ENCODE measurements at places on chromosomes 1 and 21.
A peak's percentile ranks its signal among the peaks of the same experiment; 100 is the strongest.

DNA sequence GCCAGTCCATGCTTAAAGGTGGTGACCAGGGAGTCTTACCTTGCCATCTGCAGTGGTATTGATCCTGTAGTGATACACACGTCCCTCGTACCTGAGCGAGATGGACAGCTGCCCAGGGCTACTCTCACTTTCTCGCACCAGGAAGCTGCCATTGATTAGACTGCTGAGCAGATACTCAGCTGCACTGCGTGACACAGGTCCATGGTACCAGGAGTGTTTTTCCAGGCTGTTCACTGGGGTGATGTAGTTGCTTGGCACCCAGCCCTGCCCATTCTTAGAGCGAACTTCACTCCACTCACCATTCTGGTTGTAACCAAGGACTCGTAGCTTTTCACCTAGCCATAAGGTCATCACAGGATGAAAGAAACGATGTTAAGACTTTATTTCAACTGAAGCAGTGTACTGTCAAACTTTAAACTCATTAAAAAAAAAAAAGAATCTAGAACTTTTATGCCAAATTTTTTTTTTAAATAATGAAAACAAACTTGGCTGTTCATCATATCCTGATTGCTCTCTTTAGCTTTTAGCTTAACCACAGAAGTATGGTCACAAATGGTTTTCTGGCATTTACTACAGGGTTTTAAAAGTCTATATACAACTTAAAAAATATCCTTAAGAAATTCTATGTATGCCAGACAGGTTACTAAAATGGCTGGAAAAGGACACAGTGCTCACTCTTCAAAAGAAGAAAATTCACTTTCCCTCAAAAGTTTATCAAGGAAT, 44.6 kb downstream of the TOR3A start:
- DNase-seq = no peak

DNA sequence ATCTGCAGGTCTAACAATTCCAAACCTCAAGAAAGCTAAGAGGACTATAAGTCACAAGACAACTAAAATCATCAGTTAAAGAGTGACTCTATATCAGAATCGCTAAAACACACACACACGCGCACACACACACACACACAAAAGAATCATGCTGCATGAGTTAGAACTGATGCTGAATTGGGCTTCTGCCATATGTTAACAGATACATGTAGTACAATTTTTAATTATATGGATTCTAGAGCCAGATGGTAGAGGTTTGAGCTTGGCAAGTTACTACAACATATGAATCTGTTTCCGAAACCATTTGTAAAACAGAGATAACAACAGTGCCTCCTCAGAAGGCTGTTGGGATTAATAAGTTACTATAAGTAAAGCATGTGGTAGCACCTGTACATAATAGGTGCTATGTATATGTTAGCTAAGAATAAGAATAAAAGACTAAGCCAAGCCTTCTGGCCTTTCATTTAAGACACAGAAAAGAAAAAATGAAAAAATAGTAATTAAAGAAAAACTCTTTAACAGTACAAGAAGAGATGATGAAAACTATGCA, 17.9 kb downstream of the EPRS1 start:
- no peak for DNase-seq

DNA sequence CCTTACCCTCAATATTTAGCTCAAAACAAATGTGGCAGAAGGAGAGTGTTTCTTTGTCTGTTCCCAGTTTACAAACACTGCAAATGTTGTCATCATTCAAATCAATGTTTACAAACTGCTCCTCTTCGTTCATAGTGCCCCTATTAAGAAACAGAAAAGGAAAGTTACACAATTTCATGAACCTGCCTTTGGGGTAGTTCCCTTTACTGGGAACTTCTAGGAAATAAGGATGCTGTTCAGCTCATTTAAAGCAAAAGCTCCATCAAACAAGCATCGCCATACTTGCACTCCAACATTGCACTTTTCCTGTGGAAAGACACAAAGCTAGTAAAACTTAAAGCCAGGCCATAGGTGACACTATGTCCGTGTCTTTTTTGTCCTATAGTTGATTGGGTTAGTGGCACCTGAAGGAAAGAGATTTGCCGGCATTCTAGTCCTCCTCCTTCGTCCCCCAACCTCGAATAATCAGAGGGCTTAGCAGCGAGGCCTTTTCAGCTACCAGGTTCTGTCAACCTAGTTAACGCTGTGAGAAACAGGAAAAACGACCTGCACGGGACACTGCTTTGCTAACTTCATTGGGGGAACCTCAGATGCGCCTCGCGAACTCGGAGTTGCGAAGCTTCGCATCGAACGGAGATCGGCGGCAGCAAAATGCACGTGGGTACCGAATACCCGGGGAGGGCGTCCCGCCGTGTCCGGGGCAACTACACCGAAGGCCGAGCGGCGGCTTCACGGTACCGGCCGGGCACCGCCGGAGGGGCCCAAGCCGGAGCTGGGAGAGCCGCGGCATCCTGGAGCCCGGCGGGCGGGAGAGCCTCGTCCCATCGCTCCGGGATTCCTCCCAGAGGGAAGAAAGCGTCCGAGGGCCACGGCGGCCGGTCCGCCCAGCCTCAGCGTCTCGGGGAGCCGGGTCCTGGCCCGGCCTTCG, 706 bp downstream of the C21orf91 start:
- peak; percentile 46 for DNase-seq

GRCh38 chr1:197438010-197438790, 170.1 kb downstream of the CRB1 start:
- DNase-seq = no peak

- DNase-seq = no peak
Observed at GRCh38 chr1:15007842-15008241, 145.7 kb upstream of the TMEM51 start.

DNA sequence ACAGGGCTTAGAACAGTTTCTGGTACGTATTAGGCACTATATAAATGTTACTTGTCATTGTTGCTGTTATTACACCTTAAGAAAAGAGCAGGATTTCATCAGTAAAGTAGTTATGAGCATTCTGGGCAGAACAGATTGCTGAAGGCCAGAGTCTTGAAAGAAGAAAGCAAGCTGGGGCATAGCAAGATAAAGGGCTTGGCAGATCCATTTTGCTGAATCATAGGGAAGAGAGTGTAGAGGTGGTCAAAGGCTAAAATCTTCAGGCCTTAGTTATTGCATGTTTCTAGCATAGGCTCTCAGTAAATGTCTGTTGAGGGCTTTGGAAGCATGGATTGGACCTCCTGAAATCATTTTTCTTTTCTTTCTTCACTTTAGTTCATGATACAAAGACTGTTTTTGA, 67.5 kb downstream of the PLA2G4A start:
- no peak for DNase-seq

DNA sequence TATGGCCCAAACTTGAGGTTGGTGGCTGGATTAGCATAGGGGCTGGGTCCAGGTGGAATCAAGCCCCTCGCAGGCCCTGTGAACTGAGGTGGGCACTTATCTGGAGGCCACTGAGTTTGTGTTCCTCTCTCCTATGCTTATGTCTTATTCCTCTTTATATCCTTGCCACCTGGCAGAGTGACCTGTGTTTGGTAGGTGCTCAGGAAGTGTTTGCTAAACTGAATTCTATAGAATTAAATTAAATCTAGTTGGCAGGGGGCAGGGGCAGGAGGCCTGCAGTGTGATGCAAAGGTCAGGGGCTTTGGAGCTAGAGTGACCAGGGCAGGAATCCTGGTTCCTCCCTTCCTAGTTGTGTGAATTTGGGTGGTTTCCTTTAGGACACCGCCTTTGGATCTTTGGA, 1.1 kb upstream of the TMEM9 start:
- no peak for DNase-seq

GRCh38 chr1:162087111-162087510, 17.6 kb downstream of the NOS1AP start:
- no peak for DNase-seq

DNA sequence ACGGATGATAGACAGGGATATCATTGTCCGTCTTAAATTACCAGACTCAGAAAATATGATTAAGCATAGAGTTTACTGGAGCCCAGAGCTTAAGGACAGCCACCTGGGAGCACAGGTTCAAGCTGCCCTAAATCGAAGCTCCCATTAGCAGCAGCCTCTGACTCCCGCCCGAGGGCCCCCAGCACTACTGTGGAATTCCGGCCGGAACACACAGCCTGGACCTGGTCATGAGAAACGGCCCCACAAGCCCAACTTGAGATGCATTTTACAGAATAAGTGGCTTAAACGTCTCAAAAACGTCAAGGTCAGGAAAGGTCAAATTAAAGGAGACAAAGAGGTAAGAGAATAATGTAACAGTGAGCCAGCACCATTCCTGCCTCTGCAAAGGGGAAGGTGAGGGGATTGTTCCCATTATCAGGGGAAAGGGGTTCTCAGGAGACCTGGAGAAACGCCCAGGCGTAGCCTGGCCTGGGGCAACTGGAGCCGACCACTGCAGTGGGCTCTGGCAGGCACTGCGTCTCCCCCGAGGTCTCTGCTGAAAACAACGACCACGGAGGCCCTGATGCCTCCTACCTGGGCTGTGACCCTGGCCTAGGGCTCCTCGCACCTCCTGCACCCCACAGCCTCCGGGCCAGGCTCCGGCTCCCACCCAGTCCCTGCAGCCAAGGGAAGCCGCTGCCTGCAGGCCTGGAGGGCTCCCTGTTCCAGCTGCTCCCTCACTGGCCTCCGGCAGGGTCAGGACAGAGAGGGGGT, 11.5 kb upstream of the COL6A1 start:
- no peak for DNase-seq

DNA sequence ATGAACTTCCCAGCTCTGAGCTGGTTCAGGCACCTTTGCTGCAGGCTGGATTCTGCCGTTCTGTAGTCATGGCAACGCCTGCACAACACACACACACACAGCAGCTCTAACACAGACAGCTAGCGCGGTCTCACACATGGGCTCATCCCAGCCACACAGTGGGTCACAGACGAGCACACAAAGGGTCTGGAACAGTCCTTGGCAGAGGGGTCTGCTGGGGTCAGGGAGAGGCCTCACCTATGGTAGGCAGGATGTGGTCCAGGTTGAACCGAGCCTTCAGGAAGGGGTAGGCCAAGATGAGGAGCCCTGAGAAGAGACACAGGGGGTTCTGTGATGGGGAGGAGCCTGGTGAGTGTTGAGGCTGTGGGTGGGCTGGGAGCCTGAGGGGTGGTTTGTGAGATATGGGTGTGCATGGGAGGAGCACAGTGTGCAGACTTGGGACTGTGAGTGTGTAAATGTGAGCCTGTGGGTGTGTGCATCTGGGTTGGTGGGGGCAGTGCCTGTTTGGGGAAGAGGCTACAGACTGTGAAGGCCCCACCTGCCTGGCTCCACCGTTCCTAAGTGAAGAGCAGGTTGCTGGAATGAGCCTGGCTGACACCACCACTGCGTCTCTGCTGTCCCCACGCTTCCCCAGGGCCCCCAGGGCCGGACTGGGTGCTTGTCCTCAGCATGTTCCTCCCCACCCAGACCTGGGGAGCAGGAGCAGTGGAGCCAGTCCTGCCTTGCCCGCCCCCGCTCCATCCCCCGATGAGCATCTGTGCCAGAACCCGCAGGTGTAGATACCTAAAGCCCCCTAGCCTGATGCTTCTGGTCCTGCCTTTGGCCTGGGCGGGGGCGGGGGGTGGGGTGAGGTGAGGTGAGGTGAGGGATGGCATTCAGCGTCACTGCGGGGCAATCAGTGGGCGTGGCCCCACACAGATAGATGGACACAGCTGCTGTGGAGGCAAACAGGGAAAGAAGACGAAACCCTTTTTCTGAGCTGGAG, 1.5 kb downstream of the KNCN start:
- no peak for DNase-seq

- DNase-seq = no peak
Observed at GRCh38 chr1:19735440-19736127, 64.1 kb downstream of the TMCO4 start.

- DNase-seq = no peak
Observed at GRCh38 chr1:174812016-174812415, 187.7 kb upstream of the CACYBP start.

GRCh38 chr21:36788120-36788638, 89.3 kb downstream of the SIM2 start:
- DNase-seq = no peak

DNA sequence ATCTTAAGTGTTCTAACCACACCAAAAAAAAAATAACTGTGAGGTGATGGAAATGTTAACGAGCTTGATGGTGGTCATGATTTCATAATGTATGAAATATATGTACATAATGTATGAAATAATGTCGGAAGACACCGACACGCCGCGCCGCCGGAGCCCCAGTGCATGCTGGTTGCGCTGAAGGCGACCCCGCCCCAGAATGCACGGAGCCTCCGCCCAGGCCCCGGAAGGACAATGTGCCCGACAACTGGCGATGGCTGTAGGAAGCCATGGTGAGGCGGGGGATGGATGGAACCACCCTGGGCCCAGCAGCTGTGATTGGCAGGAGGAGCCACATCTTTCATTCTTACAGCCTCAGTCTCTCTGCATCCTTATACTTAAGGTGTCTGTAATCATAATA, 7.4 kb downstream of the OR2T10 start:
- DNase-seq = no peak

DNA sequence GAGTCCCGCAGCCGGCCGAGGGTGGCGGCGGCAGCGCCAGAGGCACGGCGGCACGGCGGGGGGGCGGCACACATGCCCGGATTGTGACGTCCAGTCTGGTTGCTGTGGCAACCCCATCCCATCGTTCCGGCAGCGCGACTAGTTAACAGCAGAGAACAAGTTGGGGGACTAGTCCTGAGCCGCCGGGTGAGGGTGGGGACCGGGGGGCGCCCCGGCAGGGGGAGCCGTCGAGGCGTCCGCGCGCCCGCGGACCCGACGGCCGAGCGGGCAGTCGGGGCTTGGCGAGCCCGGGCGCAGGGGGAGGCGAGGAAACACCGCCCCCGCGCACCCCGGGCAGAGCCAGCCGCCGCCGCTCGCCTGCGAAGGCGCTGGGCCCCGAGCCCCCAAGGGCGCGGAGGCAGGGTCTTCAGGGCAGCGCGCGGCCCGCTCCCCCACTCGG, at the start of gene CHD5:
Gene CHD5, minus strand, starts transcription at position 54 of the 439 bp plus-strand sequence. CDS start 298 bp downstream, outside the sequence.
- DNase-seq = peak; percentile 40

GRCh38 chr1:17355898-17356297, 16.1 kb upstream of the PADI6 start:
- no peak for DNase-seq

- DNase-seq = no peak
Observed at GRCh38 chr1:210736713-210737112, 397.2 kb downstream of the KCNH1 start.

- no peak for DNase-seq
Observed at GRCh38 chr1:3922201-3922725, 22.2 kb upstream of the C1orf174 start.

DNA sequence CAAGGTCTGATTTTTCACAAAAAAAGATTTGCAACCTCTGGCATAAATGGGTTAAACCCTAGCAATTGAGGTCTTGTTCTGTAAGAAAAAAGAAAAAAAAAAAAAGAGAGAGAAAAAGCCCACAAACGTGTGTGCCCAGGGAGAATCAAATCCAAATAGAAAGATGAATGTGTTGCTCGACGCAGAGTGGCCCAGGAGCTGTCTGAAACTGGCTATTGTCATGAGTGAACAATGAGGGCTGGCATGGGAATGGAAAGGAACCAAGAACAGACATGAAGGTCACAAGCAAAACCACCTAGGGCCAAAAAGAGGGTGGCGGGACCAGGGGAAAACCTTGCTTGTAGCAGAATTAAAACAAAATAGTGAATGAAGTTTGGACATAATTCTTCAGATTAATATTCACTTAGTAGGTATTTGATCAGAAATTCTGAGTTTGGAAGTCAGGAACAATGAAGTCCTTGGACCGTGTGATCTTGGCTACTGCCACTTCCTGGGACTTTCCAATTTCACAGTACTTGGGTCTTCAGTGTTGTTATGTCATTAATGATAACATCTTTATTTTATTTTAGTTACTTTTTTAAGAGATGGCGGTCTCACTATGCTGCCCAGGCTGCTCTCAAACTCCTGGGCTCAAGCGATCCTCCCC, 3.1 kb downstream of the ENO1 start:
- no peak for DNase-seq

GRCh38 chr1:228149406-228150119, at the start of gene GJC2:
Gene GJC2 (plus strand): TSS chr1:228149930. CDS start chr1:228157759, 7,829 bp downstream.
- no peak for DNase-seq

All from HEK293T (cell line).